ENCODE measurements at places on chromosomes 6 and 20.
A peak's percentile ranks its signal among the peaks of the same experiment; 100 is the strongest.

GRCh38 chr6:169212897-169213813 is 40.5 kb downstream of the THBS2 start:
- DNase-seq = peak; percentile 80

DNA sequence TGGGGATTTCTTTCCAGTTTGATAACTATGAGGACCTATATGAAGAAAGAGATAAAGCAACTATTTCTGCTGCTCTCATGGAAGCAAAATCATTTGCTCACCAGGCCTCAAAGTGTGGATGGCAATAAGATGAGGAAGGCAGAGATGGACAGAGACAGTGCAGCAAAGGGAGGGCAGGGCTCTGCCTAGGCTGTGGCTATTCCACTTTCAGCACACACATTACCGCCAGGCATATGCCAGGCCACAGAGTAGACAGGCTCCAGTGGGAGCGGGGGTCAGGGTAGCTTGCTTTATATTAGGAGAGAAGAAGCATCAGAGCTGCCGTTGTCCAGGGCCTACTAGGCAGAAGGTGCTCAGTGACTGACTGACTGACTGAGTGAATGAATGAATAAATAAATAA is 40.9 kb downstream of the BCL2L1 start:
- no peak for DNase-seq

- no peak for DNase-seq
Measured at GRCh38 chr20:32358632-32358882, 426 bp downstream of the ASXL1 start.

GRCh38 chr6:160258346-160259142 is at the start of gene SLC22A2:
TSS of gene SLC22A2 (minus strand) at chr6:160258821. CDS start at chr6:160258757, 64 bp downstream.
- DNase-seq = no peak

GRCh38 chr6:69974193-69974592 is 107.8 kb downstream of the COL19A1 start:
- no peak for DNase-seq

- DNase-seq = no peak
Measured at GRCh38 chr6:150324044-150324443, 44.8 kb upstream of the IYD start.

DNA sequence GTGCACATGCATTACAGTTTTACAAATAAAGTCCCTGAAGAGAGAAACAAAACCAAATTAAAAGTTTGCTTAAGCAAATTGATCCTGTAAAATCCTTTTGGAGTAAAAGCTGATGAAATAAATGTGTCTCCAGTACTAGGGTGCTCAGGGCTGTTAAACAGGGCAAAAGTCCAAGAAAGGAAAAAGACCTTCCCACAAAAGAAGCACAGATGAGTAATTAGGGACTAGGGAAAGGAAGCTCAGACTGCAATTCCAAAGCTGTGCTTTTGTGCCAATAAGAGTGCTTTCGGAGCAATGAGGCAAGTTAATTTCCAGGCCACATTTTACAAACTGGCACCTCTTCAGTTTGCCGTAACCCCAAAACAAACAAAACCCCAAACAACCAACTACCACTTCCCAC is 10.4 kb upstream of the RNF182 start:
- DNase-seq = no peak

GRCh38 chr6:41527721-41528408 is 18.3 kb upstream of the FOXP4 start:
- no peak for DNase-seq

DNA sequence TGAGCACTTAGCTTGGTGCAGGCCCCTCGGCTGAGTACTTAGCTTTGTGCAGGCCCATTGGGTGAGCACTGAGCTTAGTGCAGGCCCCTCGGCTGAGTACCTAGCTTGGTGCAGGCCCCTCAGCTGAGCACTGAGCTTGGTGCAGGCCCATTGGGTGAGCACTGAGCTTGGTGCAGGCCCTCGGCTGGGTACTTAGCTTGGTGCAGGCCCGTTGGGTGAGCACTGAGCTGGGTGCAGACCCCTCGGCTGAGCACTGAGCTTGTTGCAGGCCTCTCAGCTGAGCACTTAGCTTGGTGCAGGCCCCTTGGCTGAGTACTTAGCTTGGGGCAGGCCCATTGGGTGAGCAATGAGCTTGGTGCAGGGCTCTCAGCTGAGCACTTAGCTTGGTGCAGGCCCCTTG is 387.1 kb downstream of the THBS2 start:
- no peak for DNase-seq

DNA sequence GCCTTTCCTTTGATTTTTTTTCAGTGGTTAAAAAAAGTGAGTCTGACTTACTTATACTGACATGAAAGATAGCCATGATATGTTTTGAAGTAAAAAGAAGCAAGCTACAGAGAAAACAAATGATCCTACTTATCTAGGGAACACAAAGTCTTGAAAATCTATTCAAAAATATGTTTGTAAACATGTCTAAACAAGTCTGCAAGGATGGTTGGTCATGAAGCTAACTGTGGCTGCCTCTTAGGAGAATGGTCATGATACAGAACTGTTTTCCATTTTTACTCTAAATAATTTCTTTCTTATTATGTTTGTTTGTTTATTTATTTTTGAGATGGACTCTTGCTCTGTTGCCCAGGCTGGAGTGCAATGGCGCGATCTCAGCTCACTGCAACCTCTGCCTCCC is 21.5 kb downstream of the FERMT1 start:
- no peak for DNase-seq

DNA sequence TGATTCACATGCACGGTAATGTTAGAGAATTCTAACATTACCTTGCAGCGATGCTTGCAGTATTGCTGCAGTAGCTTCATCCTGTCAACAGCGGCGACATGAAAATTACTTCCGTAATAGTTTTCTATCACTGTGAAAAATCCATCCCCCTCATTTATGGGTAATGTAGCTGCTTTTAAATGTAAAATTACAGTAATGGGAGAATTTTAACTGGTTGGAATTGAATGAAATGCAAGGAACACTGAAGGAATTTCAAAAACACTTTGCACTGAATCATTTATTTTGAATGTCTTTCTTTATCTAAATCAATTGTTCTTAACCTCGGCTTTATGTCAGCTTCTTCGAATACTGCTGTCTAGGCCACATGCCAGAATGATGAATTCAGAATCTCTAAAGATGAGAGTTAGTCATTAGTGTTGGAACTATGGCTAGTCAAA is 102.4 kb upstream of the HIVEP1 start:
- DNase-seq = no peak

DNA sequence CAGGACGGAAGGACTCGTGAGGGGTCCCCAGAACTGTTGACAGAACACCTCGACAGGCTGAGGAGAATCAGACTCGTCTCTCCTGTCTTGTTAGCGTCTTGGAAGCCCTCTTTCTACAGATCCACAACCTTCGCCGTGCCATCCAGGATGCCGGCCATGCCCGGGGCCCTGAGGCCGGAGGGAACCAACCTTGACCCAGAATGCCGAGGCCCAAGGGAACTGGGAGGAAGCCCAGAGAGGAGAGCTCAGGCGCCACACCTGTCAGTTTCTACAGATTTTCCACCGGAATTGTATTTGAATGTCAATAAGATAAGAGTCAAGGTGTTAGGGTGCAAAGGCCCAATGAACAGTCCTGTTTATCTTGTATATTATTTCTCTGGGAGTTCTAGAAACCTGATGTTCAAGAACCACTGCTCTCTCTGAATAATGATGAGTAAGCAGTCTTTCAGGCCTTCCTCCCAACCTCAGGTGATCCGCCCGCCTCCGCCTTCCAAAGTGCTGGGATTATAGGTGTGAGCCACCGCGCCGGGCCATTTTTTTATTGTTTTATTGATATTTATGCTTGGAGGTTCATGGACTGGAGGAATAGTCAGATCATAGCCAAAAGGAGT is 799 bp upstream of the ME1 start:
- no peak for DNase-seq

- DNase-seq = no peak
Measured at GRCh38 chr6:75169689-75170586, 35.9 kb downstream of the COL12A1 start.

DNA sequence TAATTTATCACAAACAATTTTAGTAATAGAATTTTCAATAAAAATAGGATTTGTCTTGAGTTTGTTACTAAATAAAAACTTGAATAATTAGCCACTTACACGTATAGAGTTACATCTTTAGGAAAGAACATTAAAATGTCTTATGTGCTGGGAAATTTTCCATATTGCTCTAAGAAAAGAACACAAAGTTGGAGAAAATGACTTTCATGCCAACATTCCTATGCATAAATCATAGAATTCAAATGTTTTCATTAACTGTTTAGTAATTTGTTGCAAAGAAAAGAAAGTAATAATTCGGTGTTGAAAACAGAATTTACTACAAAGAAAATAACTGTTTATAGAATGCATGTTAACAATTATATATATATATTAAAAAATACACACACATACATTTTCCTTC is 4.7 kb upstream of the TBC1D32 start:
- DNase-seq = no peak

GRCh38 chr20:49276961-49277785 is 684 bp downstream of the ZNFX1 start:
- peak; percentile 16 for DNase-seq

DNA sequence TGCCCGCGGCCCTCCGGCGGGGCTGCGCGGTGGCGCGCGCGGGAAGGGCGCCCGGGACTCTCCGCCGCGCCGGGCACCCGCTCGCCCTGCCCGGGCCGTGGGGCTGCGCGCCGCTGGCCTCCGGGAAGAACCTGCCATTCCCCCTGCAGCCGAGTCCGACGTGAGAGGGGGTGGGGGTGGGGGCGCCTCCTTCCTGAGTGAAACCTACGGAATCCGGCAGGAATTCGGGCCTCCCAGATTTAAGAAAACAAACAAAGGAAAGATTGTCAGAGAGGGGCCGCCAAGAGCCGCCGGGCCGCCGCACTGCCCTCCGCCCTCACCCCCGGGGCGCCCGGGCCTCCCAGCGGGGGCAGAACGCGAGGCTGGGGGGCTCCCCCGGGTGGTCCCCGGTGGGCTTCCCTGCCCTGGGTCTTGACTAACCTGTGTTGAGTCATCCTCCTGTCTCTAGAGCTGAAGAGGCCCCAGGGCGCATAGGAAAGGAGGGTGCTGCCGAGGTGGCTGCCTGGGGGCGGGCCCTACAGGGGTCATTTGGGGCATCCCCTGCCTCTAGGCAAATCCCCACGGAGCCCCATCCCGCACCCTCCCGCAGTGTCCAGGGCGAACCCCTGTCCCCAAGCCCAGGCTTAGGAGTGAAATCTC is 42.2 kb upstream of the FOXP4 start:
- no peak for DNase-seq

- no peak for DNase-seq
Measured at GRCh38 chr6:35206346-35206745, 7.4 kb upstream of the SCUBE3 start.

- DNase-seq = no peak
Measured at GRCh38 chr20:46028110-46028509, 905 bp upstream of the SLC12A5 start.

- no peak for DNase-seq
Measured at GRCh38 chr6:166058064-166058739, 109.4 kb downstream of the TBXT start.

DNA sequence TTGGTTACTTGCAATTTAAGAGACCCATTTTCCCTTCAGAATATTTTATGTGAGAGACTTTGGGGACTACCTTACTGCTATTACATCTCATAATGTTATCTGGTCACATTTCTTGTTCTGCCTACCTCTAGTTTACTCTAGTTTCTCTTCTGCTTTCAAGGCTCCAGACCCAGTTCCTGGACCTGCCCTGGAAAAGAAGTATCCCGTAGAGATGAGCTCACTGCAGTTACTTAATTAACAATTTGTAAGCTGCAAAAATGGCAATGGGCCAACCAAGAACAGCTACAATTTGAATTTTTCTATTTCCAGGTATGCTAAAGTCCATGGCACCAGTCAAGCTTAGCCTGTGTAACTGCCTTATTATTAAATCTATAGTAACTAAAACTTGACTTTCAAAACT is 25.0 kb downstream of the TAB2 start:
- no peak for DNase-seq

DNA sequence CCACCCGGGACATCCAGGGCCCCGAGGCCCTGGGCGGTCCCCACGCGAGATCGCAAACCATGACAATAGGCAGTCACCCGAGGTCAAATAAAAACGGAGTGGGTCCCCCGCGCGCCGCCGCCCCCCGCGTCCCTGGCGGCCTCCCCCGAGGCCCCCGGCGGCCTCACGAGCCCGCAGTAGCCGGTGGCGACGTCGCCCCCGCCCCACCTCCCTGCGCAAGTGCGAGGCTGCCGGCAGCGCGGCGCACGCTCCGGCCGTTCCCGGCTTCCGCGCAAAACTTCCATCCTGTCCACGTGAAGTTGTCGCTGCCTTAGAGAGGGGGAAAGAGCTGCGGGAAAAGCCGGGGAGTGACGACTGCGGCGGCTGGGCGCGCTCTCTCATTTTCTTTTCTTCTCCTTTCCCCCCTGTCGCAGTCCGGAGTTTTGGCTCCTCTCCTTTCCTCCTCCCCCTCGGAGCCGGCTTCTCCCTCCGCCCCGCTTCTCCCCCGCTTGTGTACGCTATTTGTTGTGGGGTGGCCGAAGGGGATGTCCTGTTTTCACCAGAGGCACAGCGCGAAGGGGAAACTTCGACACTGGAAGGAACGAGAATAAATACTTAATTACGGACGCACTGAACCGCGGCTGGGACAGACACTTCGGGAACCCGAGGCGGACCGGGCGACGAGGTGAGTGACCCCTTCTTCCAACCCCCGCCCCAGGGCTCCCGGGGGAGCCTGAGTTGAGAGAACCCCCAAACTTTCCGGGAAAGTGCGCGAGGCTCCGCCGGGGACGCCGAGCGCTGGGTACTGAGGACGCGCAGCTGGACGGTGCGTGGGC is at the start of gene EYA4:
Gene EYA4 (plus strand): TSS at position 272 of the 815 bp plus-strand sequence. CDS start 33,424 bp downstream, outside the sequence.
- DNase-seq = no peak

GRCh38 chr6:107789361-107789760 is 34.8 kb downstream of the SCML4 start:
- no peak for DNase-seq

GRCh38 chr6:139757784-139758183 is 383.3 kb upstream of the CITED2 start:
- DNase-seq = no peak

DNA sequence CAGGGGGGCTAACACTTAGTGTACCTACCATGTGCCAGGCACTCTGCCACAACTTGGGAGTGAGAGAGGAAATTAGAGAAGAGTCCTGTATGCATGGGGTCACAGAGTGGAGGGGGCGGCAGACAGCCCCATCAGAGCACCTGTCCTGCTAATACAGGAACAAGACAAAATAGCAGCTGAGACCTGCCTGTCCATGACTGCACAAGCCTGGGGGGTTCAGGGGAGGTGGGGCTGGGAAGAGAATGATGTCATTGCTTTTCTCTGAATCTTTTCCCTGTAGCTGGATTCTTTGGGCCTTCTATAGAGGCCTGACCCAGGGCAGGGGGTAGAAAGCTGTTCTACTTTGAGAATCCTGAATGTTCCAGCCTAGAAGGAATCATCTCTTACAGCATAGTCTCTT is 37.4 kb downstream of the FOXP4 start:
- DNase-seq = no peak

All from T-helper 2 cell (primary cell).